ENCODE measurements at places on chromosomes 7 and 10.
A peak's percentile ranks its signal among the peaks of the same experiment; 100 is the strongest.

- no peak for DNase-seq
These were observed 45.1 kb downstream of the PIP4K2A start for GRCh38 chr10:22669163-22669711.

DNA sequence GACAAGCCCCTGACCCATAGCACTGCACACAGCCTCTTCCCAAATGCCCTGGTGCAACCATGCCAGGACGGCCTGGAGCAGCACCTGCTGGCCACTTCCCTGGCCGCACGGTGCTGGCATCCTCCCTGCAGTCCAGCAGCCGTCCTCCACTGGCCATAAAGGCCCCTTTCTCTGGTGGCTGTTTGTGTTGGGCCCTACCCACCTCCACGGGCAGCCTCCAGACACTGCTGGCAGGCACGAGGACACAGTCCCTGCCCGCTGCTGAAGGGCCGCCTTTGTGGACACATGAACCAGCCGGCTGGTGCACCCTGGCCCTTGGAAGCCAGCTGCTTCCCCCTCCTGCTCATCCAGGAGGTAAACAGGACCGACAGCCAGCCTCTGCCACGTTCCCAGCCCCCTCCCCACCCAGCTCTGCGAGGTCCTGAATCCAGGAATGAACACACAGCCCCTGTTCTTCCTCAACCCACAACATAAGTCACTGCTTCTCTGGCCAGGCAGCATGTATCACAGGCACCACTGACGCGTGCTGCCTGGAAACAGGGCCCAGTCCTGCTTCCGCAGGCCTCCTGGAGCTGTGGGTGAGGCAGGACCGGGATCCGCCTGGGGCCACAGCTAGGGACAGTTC is 43.8 kb downstream of the SPOCK2 start:
- DNase-seq: no peak

DNA sequence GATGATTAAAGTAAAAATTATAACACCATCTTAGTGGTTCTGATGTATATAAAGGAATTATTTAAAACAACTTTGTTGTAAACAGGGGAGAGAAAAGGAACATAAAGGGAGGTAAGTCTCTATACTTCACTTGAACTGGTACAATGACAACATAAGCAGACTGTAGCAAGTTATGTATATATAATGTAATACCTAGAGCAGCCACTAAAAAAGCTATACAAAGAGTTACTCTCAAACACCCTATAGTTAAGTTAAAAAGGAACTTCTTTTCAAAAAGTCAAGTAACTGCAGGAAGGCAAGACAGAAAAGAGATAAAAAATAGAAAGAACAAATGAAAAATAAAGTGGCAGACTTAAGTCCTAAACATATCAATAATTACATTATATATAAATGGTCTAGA is 82.3 kb downstream of the ZNF503 start:
- no peak for DNase-seq

GRCh38 chr10:34789966-34790506 is 25.1 kb downstream of the PARD3 start:
- no peak for DNase-seq

- DNase-seq: no peak
These were observed 51.0 kb downstream of the BTRC start for GRCh38 chr10:101405001-101405400.

- no peak for DNase-seq
These were observed 157.0 kb upstream of the MKLN1 start for GRCh38 chr7:131170440-131171271.

- DNase-seq: no peak
These were observed 11.9 kb downstream of the PDGFA start for GRCh38 chr7:507623-508300.

GRCh38 chr10:107931808-107932207 is 767.3 kb upstream of the SORCS1 start:
- no peak for DNase-seq

DNA sequence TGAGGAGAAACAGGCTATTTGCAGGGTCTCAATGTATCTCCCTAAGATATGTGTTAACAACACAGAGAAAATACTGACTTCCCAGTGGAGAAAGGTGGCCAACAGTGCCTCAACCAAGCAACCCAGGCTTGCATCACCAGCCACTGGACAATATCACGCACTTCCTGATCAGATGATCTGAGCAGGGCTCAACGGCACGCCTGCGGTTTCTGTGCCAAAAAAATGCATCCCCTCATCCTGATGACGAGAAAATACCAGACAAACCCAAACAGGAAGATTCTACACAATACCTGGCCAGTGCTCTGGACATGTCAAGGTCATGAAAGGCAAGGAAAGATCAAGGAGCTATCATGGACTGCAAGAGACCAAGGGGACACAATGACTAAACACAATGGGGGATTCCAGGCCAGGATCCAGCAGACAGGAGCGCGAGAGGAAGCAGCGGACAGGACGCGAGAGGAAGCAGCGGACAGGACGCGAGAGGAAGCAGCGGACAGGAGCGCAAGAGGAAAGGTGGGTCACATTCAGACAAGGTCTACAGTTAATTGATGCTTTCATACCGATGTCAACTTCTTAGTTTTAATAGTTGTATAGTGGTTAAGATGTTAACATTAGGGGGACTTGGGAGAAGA is 51.1 kb downstream of the GNA12 start:
- DNase-seq: no peak

- DNase-seq: no peak
These were observed 285.8 kb downstream of the CAMK1D start for GRCh38 chr10:12635127-12635541.

DNA sequence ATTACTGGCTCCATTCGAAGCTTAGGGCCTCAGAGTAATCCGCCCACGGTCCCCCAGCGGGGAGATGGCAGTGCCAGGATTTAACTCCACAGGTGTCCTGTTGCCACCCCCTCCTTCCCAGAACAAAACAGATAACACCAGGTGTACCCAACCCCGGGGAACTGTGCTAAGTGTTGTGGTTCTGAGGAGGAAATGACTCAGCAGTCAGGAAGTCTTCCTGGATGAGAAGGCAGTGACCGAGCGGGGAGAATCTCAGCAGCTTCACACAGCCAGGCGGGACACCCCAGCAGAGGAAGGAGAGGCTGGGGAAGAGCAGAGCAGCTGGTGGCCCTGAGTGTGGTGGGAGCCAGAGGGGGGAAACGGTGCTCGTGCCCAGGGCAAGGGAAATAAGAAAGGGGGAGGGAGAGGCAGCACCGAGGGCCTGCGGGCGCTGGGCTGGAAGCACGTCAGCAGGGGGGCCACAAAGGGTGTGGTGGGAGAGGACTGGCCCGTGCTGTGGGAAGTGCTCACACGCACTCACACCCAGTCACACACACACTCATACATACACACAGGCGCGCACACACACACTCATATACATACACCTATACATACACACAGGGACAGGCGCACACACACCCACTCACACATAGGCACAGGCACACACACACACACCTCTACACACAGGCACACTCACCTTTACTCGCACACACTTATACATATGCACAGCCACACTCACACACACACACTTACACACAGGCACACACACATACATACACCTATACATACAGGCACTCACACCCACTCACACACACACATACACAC is 59.8 kb upstream of the CHST15 start:
- no peak for DNase-seq

DNA sequence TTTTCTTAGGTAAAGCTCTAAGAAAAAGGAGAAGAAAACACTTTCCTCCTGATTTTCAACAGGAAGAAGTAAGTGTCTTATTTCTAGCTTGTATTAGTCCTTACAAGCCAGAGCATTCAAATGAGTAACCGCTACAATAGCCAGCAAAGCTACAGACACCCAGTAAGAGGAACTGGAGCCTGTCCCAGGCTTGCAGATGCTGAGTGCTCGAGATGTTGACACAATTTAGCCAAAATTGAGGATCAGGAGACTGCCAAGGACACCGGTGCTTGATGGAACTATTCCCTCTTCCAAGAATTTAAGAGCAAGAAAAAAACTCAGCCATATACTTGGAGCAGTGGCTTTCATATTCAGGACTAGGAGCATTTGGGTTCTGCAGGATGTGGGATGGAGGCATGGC is 149.3 kb upstream of the DPP6 start:
- DNase-seq: peak; percentile 73

DNA sequence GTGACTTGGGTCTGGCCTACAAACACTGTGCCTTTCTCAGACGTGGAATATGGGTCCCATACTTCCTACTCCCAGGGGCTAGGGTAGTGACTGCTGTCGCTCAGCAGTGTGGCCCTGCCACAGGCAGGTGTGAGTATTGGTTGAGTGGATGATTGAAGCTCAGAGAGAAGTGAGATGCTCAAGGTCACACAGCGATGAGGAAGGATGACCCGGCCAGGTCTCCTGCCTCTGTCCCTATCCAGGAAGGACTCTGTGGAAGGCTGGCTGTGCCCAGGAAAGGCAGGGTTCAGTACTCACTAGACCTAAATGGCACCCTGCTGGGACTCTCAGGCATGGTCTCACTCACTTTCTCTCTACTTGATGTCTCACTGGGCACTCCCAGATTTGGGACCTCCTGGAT is 2.8 kb downstream of the PRF1 start:
- DNase-seq: no peak

DNA sequence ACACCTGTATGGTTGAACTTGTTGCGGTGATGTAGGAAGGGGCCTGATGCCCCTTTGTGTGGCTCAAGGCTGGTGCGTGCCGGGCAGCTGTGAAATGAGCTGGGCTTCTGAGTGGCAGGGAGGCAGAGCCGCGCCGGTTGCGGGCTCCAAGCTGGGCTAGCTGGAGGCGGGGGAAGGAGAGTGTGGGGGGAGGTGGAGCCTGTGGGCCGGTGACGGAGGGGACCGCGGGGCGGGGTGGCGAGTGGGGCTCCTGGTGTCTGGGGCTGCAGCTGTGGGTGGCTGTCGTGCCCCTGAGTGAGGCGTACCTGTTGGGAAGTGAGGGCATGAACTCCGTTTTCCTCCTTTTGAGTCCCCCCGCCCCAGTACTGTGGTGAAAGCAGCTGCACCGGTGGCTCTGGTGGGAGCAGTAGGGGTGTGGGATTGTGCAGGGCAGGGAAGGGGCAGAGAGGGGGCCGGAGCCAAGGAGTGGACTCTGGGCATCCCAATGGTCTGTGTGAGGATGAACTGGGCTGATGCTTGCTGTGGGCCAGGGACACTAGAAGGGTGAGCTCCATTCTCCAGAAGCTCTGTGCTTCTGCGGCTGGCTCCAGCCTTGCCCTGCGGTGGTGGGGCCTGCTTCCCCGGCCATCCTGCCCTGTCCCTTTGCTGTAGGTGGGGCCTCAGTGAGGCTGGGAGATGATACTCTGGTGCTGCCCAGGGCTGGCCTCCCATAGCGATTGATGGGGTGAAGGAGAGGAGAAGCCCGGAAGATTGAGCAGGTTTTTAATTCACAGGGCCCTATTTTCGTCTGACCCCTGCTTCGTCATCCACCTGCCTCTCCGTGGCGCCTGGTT is 41.7 kb downstream of the INPP5A start:
- no peak for DNase-seq

- DNase-seq: no peak
These were observed 341.5 kb downstream of the ELMO1 start for GRCh38 chr7:37107047-37107750.
